ENCODE measurements at places on chromosomes 16 and 17.

DNA sequence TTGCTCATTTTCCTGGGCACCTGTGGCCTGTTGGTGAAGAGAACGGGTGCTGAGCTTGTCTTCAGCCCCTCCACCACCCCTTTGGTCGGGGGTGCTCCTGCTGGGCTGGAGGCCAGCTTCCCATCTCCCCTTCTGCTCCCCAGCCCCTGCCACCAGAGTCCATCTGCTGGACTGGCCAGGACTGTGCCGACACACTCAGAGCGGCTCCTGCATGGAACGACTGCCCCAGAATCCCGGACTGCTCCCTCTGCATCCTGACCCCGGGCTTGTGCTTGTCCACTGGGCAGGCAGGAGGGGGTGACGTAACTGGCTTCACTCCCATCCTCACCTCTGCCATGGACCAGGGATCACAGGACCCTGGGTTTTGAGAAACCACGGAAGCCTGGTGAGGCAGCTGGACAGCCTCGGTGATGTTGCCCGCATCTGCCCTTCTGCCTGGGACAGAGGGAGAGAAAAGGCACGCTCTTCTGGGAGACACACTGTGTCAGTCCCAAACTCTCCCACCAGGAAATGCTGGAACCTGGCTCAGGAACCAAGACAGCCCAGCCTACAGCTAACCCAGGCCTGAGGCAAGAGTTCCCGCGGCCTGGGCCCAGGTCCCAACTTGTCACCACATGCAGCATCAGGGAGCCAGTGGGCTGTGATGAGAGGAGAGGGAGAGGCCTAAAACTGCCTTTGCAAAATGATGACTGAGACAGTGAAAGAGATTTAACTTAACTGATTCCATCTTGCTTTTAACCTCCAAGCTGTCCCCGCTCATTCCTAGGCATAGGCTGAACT, 16.1 kb upstream of the GSDMA start:
- DNase-seq = no peak

- no peak for DNase-seq
These were observed 344.4 kb downstream of the SHISA9 start for GRCh38 chr16:13245713-13246377.

GRCh38 chr16:54503856-54504219, 217.3 kb upstream of the IRX3 start:
- no peak for DNase-seq

DNA sequence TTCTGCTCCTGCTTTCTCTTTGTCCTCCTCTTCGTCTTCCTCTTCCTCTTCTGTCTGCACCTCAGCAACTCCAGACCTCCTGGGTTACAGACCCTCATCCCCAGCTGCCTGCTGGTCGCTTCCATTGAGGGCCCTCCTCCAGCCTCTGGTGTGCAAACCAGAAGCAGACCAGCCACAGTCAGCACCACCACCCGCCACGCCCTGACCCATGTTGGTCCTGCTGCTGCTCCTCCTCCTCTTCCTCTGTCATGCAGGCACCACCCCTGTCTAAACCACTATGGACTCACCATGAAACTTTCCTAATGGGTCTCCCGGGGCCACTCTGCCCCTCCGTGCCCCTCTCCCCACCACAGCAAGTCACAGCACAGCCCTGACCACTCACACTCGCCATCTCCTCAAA, 11.4 kb upstream of the OGFOD3 start:
- DNase-seq = no peak

- DNase-seq = no peak
These were observed 31.1 kb upstream of the DNAH17 start for GRCh38 chr17:78608122-78608803.

- no peak for DNase-seq
These were observed 81.1 kb upstream of the NACA2 start for GRCh38 chr17:61672140-61672539.

GRCh38 chr17:27647765-27648164, 16.8 kb downstream of the LGALS9 start:
- no peak for DNase-seq

GRCh38 chr17:42406615-42407288, 16.3 kb downstream of the CAVIN1 start:
- DNase-seq = no peak

DNA sequence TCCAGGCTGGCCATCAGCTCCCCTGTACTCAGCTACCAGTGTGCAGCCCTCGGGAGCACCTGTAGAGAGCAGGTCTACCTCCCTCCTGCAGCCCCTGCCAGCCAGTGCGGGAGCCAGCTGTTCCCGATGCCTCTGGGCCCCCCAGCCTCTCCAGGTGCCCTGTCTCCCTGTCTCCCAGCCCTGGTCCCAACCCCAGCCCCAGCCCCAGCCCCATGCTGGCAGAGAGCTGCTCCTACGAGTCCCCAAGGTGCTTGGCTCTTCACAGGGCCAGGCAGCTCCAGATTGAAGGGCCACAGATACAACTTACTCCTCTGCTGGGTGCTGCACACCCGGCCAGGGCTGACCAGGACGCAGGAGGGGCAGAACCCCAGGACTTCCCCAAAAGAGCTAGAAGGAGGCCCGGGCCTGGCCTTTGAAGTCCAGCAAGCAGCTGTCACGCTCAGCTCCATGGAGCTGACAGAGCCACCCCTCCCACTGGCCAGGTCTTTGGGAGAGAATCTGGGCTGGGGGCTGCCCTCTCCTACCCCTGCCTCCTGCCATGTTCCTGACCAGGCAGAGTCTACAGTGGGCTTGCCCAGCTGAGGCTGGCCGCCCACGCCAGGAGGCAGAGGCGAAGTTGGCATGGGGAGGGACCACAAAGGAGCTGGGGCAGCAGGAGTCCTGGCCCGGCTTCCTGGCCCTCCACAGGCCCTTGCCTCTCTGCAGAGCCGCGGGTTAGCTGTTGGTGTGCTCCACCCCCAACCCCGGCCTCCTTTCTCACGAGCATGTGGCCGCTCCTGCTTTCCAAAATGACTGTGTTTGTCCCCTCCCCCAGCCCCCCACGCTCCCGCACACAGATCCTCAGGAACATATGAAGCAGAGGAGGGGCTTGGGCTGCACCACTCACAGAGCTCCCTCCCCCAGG, 9.5 kb upstream of the ADAM11 start:
- no peak for DNase-seq

GRCh38 chr17:44314869-44315661, 6.7 kb downstream of the RUNDC3A start:
- peak; percentile 9 for DNase-seq

DNA sequence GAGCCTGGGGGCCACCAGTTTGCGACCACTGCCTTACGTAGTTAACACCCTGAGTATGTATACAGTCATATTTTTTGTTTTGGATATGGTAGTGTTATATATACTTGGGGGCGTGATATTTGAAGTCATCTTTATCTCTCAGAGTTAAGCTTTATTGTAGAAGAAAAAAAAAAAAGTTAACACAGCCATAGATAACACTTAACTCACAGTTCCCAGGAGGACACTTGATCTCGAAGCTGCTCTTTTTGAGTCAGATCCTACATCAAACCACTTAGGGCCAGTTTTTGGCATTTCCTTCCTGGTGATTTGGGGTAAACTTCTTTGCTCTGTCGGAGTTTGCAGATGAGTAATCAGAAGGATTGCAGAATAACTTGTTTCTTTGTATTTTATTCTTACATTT, 5.8 kb downstream of the ITPRIPL2 start:
- no peak for DNase-seq

DNA sequence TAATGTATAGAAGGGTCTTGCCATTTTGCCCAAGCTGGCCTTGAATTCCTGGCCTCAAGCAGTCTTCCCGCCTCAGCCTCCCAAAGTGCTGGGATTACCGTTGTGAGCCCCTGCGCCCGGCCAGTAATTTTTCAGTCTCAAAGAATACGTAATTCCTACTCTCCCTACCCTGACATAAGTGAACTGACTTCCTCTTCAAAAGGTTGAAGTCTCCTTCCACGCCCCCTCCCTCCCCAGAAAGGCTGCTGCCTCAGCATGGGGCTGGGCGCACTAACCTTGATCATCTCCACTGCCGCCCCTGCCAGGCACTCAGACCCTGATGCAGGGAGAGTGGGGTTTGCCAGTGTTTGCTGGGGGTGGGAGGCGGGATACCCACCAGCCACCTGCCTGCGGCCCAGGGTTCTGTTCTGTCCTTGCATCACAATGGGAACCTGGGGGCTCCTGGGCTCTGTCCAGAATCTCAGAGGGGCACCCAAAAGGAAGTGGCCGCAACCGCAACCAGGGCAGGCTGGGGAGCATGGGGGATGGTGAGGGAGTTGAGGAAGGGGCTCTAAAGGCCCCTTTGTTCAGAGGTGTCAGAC, 27.5 kb downstream of the KIFC3 start:
- DNase-seq = no peak

DNA sequence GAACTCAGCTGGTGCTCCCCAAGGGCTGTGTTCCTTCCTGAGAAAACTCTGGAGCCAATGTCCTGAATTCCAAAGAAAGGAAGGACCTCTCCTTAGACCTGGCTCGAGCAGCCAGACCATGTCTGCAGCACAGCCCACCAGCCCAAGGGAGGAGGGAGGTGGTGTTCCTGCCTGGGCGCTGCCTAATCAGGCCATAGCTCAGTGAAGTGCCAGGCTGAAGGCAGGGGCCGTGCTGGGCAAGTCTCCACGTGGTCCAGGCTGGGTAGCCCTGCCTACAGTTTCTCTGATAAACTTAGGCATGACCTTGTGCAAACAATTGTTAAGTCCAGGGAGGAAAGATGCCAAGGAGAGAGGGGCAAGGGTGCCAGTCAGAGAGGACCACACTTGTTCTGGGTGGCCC, 76.8 kb downstream of the MPRIP start:
- no peak for DNase-seq

GRCh38 chr17:59287891-59288290, 43.6 kb upstream of the YPEL2 start:
- DNase-seq = no peak

GRCh38 chr17:18280766-18281371, 20.4 kb downstream of the MIEF2 start:
- no peak for DNase-seq
